Activated T-helper 2 cell treated with anti-CD3 and anti-CD28 coated beads, Interferon-gamma antibody, Interleukin-2, Interleukin-4, amounts not matched to agents 10 μg/mL and 5 μg/mL and 100 μg/mL, durations not matched to agents 14 hours and 24 hours and 36 hours (primary cell): ENCODE measurements at places on chromosomes 13 and 19. TPM values are rescaled to one million over a fixed set of nuclear protein-coding genes. Genes with fewer than 3 reads are reported as not detected.

ZNF583 gene
- total RNA-seq, result 1.5 and 1.7 TPM in 2 replicates

MEDAG gene
- total RNA-seq, result not detected in 2 replicates

KIR2DL3 gene
- not detected in 2 replicates for total RNA-seq

SULT2A1 gene
- not detected in 2 replicates for total RNA-seq

ZSCAN22 gene
- total RNA-seq, result 4.6 and 4.9 TPM in 2 replicates

TBCB gene
- total RNA-seq, result 143 and 147 TPM in 2 replicates

TLE2 gene
- total RNA-seq, result 2.2 and 2.4 TPM in 2 replicates

JAK3 gene
- 212 and 221 TPM in 2 replicates for total RNA-seq

ZNF93 gene
- total RNA-seq, result 7.1 and 7.6 TPM in 2 replicates

KLK4 gene
- total RNA-seq, result not detected in 2 replicates

COL5A3 gene
- total RNA-seq, result 0.80 and 0.87 TPM in 2 replicates

F2RL3 gene
- total RNA-seq, result not detected in 2 replicates

DCLK1 gene
- not detected in 2 replicates for total RNA-seq

ZFP82 gene
- 5.1 and 5.8 TPM in 2 replicates for total RNA-seq

PABPC3 gene
- total RNA-seq, result 0.23 and 0.39 TPM in 2 replicates

AP1M2 gene
- total RNA-seq, result not detected in 2 replicates

EPN1 gene
- total RNA-seq, result 40.3 and 41.8 TPM in 2 replicates

RNF17 gene
- not detected in 2 replicates for total RNA-seq

ZNF772 gene
- 2.0 and 2.3 TPM in 2 replicates for total RNA-seq

ZNF121 gene
- total RNA-seq, result 57.2 and 62.2 TPM in 2 replicates

ZNF331 gene
- 15.7 and 18.3 TPM in 2 replicates for total RNA-seq

FCAR gene
- not detected in 2 replicates for total RNA-seq

ZNF490 gene
- total RNA-seq, result 7.0 and 9.9 TPM in 2 replicates

WDR88 gene
- total RNA-seq, result not detected in 2 replicates

LILRA6 gene
- not detected in 2 replicates for total RNA-seq

EFNA2 gene
- total RNA-seq, result not detected in 2 replicates

SRRM5 gene
- 0.32 and 0.46 TPM in 2 replicates for total RNA-seq

C19orf67 gene
- total RNA-seq, result 0.46 and 0.75 TPM in 2 replicates

ZFP28 gene
- 1.2 and 2.8 TPM in 2 replicates for total RNA-seq

CEACAM4 gene
- total RNA-seq, result not detected in 2 replicates

IGFL3 gene
- not detected in 2 replicates for total RNA-seq

DKKL1 gene
- total RNA-seq, result not detected in 2 replicates

ZNF729 gene
- not detected in 2 replicates for total RNA-seq

RAD23A gene
- 189 and 196 TPM in 2 replicates for total RNA-seq

CRX gene
- not detected in 2 replicates for total RNA-seq

DIAPH3 gene
- total RNA-seq, result 30.1 and 30.8 TPM in 2 replicates

C3 gene
- total RNA-seq, result 4.4 and 6.3 TPM in 2 replicates

POU2F2 gene
- 48.6 and 49.5 TPM in 2 replicates for total RNA-seq

SH2D3A gene
- 7.7 and 8.7 TPM in 2 replicates for total RNA-seq

PPM1N gene
- total RNA-seq, result 2.5 and 3.1 TPM in 2 replicates

SERPINE3 gene
- not detected in 2 replicates for total RNA-seq

PSG1 gene
- not detected in 2 replicates for total RNA-seq

RASGRP4 gene
- total RNA-seq, result 17.6 and 20.0 TPM in 2 replicates

CGB8 gene
- not detected in 2 replicates for total RNA-seq

PTH2 gene
- total RNA-seq, result not detected in 2 replicates

SLC15A1 gene
- total RNA-seq, result not detected in 2 replicates

TMEM150B gene
- 0.41 and 0.46 TPM in 2 replicates for total RNA-seq

ZNF559 gene
- total RNA-seq, result 8.2 and 8.4 TPM in 2 replicates

NXNL1 gene
- total RNA-seq, result not detected in 2 replicates

FARSA gene
- 165 and 166 TPM in 2 replicates for total RNA-seq

GARIN5B gene
- not detected in 2 replicates for total RNA-seq

TMPRSS9 gene
- not detected in 2 replicates for total RNA-seq

CGB7 gene
- not detected in 2 replicates for total RNA-seq

KCNRG gene
- total RNA-seq, result 0.53 and 0.75 TPM in 2 replicates

LRFN3 gene
- total RNA-seq, result 10.7 and 10.8 TPM in 2 replicates

PEAK3 gene
- total RNA-seq, result 0.11 and 0.18 TPM in 2 replicates

ASF1B gene
- total RNA-seq, result 83.4 and 88.9 TPM in 2 replicates

DACH1 gene
- total RNA-seq, result not detected in 2 replicates
